ENCODE measurements at places on chromosomes 11 and 22. TPM values are rescaled to one million over a fixed set of nuclear protein-coding genes. Genes with fewer than 3 reads are reported as not detected.

Gene KCNK4
- not detected for total RNA-seq

- H3K4me3 ChIP-seq: no peak overlapping the region
- no peaks in the 10 kb centered on the region for H3K4me1 ChIP-seq
- peaks cover 45% of the 10 kb centered on the region for H3K36me3 ChIP-seq
- H3K27ac ChIP-seq: no peak overlapping the region
These were observed 24.6 kb downstream of the PPIL2 start for GRCh38 chr22:21690401-21690801.

DNA sequence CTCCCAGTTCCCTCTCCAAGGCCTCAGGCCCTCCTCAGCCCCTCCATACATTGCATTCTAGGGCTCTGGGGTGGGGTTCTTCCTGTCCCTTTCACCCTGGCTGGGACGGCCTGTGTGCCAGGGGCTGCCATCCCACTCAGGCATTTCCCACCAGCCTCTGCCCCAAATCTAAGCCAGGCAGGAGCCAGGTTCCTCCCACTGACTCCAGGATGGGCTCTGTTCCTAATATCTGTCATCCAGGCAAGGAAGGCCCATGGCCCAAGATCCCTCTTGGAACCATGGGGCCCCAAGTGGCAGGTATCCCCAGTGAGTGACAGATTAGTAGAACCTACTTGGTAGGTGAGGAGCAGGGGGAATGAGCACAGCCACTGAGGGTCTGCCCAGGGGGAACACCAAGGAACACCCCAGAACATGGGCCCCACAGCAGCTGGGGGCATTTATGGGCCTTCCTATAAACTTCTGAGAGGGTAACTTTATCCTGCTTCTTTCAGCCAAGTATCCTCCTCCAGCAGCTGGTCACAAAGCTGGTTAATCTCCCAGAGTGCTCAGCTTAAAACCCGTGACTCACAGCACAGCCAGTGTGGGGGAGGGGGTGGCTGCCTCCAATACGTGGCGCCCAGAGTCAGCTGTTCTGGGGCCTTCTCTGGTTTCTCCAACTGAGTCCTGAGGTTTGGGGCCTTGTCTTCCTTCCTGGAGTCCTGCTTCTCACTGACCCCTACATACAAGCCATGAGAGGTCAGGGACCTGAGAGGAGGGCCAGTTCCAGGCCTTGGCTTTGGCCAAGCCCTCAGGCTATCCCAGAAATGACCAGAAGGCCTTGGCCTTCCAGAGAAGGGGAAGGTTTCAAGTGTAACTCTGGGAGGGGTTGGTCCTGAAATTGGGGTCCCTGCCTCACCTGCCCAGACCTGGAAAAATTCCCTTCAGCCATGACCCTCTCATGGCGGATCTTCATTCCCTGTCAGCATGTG, 19.9 kb upstream of the MYOD1 start:
- no peak overlapping the region for H3K4me3 ChIP-seq
- H3K36me3 ChIP-seq: no peaks in the 10 kb centered on the region
- no peaks in the 10 kb centered on the region for H3K4me1 ChIP-seq
- no peak for DNase-seq
- no peak overlapping the region for H3K27ac ChIP-seq

Gene GAS2
- 1.6 TPM for total RNA-seq

DNA sequence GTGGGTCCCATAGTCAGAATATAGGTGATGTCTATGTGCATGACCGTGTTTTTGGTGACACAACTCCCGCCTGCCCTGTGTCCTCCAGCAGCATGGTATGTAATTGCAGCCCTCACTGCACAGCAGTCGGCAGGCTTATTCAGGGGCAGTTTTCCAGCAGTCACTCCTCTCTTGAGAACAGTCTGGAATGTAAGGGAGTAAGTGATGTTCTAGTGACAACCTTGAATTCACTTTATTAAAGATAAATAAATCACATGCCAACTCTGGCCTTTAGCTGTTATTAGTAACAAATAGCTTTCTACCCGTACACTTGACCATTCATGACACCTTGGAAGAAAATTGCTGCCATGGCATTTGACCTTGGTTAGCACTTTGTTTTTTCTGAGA, 27.9 kb downstream of the ZNRF3 start:
- H3K27ac ChIP-seq: peak overlapping the region; percentile 74
- H3K4me3 ChIP-seq: no peak overlapping the region
- DNase-seq: peak; percentile 36
- H3K36me3 ChIP-seq: no peaks in the 10 kb centered on the region
- H3K4me1 ChIP-seq: peaks cover 52% of the 10 kb centered on the region

GRCh38 chr11:62133328-62134065, 9.7 kb downstream of the INCENP start:
- H3K4me1 ChIP-seq: no peaks in the 10 kb centered on the region
- DNase-seq: no peak
- H3K4me3 ChIP-seq: no peak overlapping the region
- H3K27ac ChIP-seq: no peak overlapping the region
- peaks cover 14% of the 10 kb centered on the region for H3K36me3 ChIP-seq

DNA sequence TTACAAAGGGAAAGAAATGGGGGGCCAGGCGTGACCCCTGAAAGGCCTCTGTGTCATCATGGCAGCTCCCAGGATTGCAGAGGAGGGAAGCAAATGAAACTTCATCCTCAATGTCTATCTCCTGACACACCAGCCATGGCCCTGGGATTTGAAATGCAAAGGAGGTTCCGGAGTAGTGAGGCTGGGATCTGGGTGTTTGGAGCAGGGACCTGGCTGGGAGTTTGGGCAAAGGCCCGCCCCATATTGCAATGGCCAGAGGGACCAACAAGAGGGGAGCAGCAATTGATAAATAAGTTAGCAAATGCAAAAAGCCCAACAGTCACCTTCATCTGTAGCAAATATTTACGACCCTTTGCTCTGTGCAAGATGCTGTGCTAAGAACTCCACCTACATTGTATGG, 77.7 kb upstream of the CCND1 start:
- H3K27ac ChIP-seq: no peak overlapping the region
- no peaks in the 10 kb centered on the region for H3K36me3 ChIP-seq
- H3K27me3 ChIP-seq: no peaks in the 10 kb centered on the region
- no peak overlapping the region for H3K4me3 ChIP-seq
- peak; percentile 20 for DNase-seq

Gene GLB1L2
- total RNA-seq: 108 TPM

Gene PCF11
- total RNA-seq: 63.7 TPM

DNA sequence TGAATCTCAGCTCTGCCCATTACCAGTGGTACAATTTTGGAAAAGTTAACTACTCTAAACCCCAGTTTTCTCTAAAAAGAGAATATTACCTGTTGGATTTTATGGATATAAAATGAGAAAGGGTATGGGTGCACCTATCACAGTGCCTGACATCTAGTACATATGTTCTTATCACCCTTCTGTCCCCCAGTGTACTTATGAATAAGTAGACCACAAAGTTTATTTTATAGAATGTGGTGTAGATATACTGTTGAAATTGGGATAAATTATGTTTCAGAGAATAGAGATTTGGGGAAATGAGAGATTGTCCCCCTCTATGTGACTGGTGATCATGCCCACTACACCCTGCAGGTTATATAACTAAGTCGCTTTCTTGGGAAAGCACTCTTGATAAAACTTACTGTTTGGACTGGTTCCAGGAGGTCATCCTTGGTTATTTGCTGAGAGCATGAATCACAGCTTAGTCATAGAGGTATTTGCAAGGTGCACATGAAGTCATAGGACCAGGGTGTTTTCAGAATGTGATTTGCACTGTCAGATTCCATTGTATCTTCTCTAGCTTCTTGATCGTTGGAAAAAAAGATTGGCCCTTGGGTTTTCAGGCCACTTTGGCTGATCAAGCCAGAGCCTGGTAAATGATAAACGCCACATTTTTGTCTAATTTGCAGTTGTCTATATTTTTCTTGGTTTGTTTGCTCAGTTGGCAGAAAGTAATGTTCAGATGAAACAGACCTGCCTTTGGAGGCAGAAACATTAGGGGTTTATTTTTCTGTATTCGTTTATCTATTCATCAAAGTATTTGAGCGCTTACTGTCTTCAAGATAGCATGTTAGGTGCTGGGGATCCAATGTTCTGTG, 21.3 kb downstream of the STX3 start:
- no peaks in the 10 kb centered on the region for H3K4me1 ChIP-seq
- H3K36me3 ChIP-seq: no peaks in the 10 kb centered on the region
- H3K27ac ChIP-seq: no peak overlapping the region
- H3K4me3 ChIP-seq: no peak overlapping the region
- DNase-seq: no peak

Gene PGA5
- not detected for total RNA-seq

Gene GRAMD1B
- total RNA-seq: 2.3 TPM

DNA sequence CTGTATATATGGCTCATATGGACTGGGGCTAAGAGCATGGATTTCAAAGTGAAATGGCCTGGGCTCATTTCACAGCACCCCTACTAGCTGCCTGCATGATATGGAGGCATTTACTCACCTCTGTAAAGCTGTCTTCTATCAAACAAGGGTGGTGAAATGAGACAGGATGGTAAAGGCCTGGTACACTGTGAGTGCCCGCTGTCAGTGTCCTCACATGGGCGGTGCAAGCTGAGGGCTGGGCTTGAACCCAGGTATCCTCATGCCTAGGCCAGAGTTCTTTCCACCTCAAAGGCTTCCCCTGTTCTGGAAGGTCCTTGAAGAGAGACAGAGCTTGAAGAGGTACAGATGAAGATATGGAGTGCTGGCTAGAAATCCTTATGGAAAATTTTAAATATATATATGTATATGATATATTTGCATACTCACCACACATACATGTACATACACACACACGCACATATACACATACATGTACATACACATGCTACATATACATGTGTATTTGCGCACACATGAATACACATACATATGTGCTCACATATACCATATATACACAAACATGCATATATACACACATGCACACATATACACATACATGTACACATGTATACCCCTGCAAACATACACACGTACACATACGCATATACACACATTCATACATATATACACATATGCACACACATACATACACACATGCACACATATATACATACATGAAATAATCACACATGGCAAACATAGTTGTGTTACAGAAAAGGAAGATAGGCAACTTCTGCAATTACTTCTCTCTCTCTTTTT, 44.7 kb downstream of the MICAL2 start:
- DNase-seq: no peak
- H3K4me3 ChIP-seq: no peak overlapping the region
- H3K36me3 ChIP-seq: no peaks in the 10 kb centered on the region
- peaks cover 45% of the 10 kb centered on the region for H3K4me1 ChIP-seq
- H3K27me3 ChIP-seq: no peaks in the 10 kb centered on the region
- peak overlapping the region; percentile 96 for H3K27ac ChIP-seq

GRCh38 chr11:79437278-79437980, 3.4 kb downstream of the TENM4 start:
- H3K36me3 ChIP-seq: no peaks in the 10 kb centered on the region
- H3K4me1 ChIP-seq: peaks cover 50% of the 10 kb centered on the region
- peak; percentile 86 for DNase-seq
- peak overlapping the region; percentile 56 for H3K4me3 ChIP-seq
- peaks cover 87% of the 10 kb centered on the region for H3K27me3 ChIP-seq

- DNase-seq: no peak
- H3K36me3 ChIP-seq: no peaks in the 10 kb centered on the region
- H3K27ac ChIP-seq: no peak overlapping the region
- H3K27me3 ChIP-seq: no peaks in the 10 kb centered on the region
These were observed 1134.1 kb upstream of the CCDC90B start for GRCh38 chr11:84420271-84420670.

Gene ARHGAP20
- total RNA-seq: 2.2 TPM

Gene FOLR2
- total RNA-seq: 14.7 TPM

Gene OR2D2
- total RNA-seq: not detected

- H3K4me1 ChIP-seq: peaks cover 9% of the 10 kb centered on the region
- DNase-seq: no peak
- no peak overlapping the region for H3K4me3 ChIP-seq
- no peaks in the 10 kb centered on the region for H3K27me3 ChIP-seq
These were observed 19.0 kb downstream of the TMEM258 start for GRCh38 chr11:61773356-61773755.

DNA sequence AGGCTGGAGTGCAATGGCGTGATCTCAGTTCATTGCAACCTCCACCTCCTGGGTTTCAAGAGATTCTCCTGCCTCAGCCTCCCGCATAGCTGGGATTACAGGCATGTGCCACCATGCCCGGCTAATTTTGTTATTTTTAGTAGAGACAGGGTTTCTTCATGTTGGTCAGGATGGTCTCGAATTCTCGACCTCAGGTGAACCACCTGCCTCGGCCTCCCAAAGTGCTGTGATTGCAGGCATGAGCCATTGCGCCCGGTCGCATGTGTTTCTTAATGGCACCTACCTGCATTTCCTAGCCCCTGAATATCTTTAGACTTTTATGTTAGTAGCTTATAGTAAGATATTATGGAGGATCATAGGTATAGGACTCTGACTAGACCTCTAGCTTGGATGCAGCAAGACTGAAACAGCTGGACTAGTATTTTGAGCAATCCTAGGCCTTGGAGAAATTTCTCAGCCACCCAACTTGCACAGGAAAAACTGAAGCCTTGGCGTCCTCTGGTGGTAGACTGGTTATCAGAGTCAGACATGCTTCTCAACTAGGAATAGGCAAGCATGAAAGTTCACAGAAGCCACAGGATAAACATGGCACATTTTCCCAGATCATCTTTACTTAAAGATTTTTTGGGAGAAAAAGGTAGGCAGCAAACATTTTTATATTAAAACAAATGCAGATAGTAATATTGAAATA, 22.7 kb upstream of the C1QTNF4 start:
- H3K4me1 ChIP-seq: no peaks in the 10 kb centered on the region
- no peak overlapping the region for H3K4me3 ChIP-seq
- no peaks in the 10 kb centered on the region for H3K27me3 ChIP-seq
- DNase-seq: peak; percentile 71
- H3K36me3 ChIP-seq: peaks cover 12% of the 10 kb centered on the region

Gene MS4A6A
- total RNA-seq: 115 TPM

Gene APOL3
- total RNA-seq: 48.9 TPM

Gene OR52H1
- total RNA-seq: 3.0 TPM

GRCh38 chr22:29331213-29331612, 15.7 kb upstream of the RASL10A start:
- H3K27ac ChIP-seq: no peak overlapping the region
- H3K36me3 ChIP-seq: peaks cover 56% of the 10 kb centered on the region
- H3K27me3 ChIP-seq: no peaks in the 10 kb centered on the region

- no peak overlapping the region for H3K27ac ChIP-seq
- H3K27me3 ChIP-seq: no peaks in the 10 kb centered on the region
- H3K4me1 ChIP-seq: no peaks in the 10 kb centered on the region
- H3K4me3 ChIP-seq: no peak overlapping the region
These were observed 49.0 kb downstream of the MUC15 start for GRCh38 chr11:26522912-26523610.

- H3K27me3 ChIP-seq: no peaks in the 10 kb centered on the region
- H3K27ac ChIP-seq: no peak overlapping the region
- no peaks in the 10 kb centered on the region for H3K4me1 ChIP-seq
- no peak for DNase-seq
- no peaks in the 10 kb centered on the region for H3K36me3 ChIP-seq
These were observed 163.2 kb downstream of the MSANTD4 start for GRCh38 chr11:105858841-105859240.

Gene OR52A1
- total RNA-seq: not detected

Gene MRGPRE
- 1.1 TPM for total RNA-seq

Gene DESI1
- total RNA-seq: 19.6 TPM

GRCh38 chr11:86818462-86819192, 18.3 kb downstream of the PRSS23 start:
- no peak overlapping the region for H3K4me3 ChIP-seq
- no peaks in the 10 kb centered on the region for H3K36me3 ChIP-seq
- H3K4me1 ChIP-seq: peaks cover 58% of the 10 kb centered on the region
- H3K27me3 ChIP-seq: no peaks in the 10 kb centered on the region
